ENCODE measurements at places on chromosomes 1 and 21. TPM values are rescaled to one million over a fixed set of nuclear protein-coding genes. Genes with fewer than 3 reads are reported as not detected.

KRTAP21-2 gene
- not detected for total RNA-seq

- peaks cover 26% of the 10 kb centered on the region for H3K27me3 ChIP-seq
- DNase-seq: no peak
- H3K4me3 ChIP-seq: no peak overlapping the region
- peaks cover 36% of the 10 kb centered on the region for H3K4me1 ChIP-seq
- H3K27ac ChIP-seq: no peak overlapping the region
- H3K36me3 ChIP-seq: peaks cover 2% of the 10 kb centered on the region
Observed at GRCh38 chr1:109111386-109112055, 2.4 kb upstream of the ELAPOR1 start.

- no peak for DNase-seq
- no peak overlapping the region for H3K4me3 ChIP-seq
- H3K36me3 ChIP-seq: no peaks in the 10 kb centered on the region
- H3K27ac ChIP-seq: no peak overlapping the region
Observed at GRCh38 chr1:28112388-28113241, 24.2 kb upstream of the EYA3 start.

DNA sequence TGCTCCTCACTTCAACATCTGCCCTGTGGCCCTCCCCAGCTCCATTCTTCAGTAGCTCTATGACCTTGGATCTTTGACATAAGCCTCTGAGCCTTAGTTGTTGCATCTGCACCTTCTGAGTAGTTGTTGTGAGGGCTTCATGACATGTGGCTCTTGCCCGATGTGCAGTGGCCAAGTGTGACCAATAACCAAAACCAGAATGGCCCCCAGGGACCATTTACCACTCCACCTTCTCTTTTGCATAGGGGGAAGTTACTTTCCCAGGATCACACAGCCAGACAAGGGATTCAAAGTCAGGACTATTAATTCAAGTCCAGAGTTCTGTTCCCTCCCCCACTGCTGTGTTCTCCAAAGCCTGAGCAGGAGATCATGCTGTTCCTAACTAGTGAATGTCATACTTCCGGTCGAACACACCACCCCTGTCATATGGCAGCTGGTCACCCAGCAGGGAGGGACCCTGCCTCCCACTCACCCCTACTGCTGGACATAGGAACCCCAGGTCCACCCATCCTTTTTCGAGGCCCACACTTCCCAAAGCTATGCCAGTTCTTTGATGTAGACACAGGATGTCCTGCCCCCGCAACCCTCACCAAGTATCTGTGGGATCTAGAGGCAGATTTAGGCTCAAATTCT, 4.0 kb downstream of the FGR start:
- peaks cover 53% of the 10 kb centered on the region for H3K4me1 ChIP-seq
- no peaks in the 10 kb centered on the region for H3K27me3 ChIP-seq
- no peaks in the 10 kb centered on the region for H3K36me3 ChIP-seq
- H3K4me3 ChIP-seq: no peak overlapping the region

CAMK1G gene
- not detected for total RNA-seq

OR10Z1 gene
- total RNA-seq: not detected

S100A4 gene
- 181 TPM for total RNA-seq

BMP8B gene
- total RNA-seq: 1.9 TPM

PTGFRN gene
- 19.1 TPM for total RNA-seq

COL16A1 gene
- not detected for total RNA-seq

DNA sequence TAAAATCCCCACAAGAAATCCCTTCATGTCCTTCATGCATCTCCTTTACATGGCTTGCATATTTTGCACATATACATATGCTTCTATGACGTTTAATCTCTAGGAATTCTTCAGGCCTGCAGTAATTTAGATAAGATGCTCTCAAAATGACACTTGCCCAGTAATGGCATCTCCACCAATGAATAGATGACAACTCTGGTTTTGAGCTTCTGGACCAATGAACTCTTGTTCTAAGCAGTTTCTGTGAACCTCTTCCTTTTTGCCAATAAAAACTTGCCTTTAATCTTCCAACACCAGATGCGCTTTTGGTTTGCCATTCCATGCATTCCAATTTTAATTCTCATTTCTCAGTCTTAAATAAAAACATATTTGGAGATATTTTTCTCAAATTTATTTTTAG, 189.8 kb upstream of the OLFM3 start:
- H3K4me3 ChIP-seq: no peak overlapping the region
- H3K36me3 ChIP-seq: no peaks in the 10 kb centered on the region
- H3K27me3 ChIP-seq: no peaks in the 10 kb centered on the region

GRCh38 chr1:121558514-121558913, 373.7 kb downstream of the SRGAP2C start:
- H3K36me3 ChIP-seq: peaks cover 4% of the 10 kb centered on the region
- H3K27me3 ChIP-seq: no peaks in the 10 kb centered on the region
- H3K27ac ChIP-seq: no peak overlapping the region
- no peak overlapping the region for H3K4me3 ChIP-seq

DNA sequence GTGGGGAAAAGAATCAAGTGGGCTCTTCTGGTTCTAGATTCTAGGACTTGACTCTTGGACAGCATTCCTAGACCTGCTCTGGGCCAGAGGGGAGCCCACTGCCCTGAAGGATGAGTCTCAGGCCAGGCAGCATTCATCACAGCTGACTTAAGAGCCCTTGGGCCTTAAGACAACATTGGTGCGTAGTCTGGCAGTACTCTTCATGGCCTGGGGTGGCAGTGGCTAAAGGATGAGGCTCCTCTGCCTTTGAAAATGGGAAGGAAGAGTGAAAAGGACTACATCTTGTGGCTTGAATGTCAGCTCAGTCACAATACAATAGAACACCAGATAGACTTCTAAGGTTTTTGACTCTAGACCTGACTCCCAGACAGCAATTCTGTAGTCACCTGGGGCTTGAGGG, 1415.1 kb upstream of the PRMT6 start:
- H3K4me1 ChIP-seq: no peaks in the 10 kb centered on the region
- H3K27ac ChIP-seq: no peak overlapping the region
- no peak for DNase-seq
- H3K4me3 ChIP-seq: no peak overlapping the region
- H3K36me3 ChIP-seq: no peaks in the 10 kb centered on the region
- H3K27me3 ChIP-seq: no peaks in the 10 kb centered on the region

RIMS3 gene
- 2.9 TPM for total RNA-seq

DNA sequence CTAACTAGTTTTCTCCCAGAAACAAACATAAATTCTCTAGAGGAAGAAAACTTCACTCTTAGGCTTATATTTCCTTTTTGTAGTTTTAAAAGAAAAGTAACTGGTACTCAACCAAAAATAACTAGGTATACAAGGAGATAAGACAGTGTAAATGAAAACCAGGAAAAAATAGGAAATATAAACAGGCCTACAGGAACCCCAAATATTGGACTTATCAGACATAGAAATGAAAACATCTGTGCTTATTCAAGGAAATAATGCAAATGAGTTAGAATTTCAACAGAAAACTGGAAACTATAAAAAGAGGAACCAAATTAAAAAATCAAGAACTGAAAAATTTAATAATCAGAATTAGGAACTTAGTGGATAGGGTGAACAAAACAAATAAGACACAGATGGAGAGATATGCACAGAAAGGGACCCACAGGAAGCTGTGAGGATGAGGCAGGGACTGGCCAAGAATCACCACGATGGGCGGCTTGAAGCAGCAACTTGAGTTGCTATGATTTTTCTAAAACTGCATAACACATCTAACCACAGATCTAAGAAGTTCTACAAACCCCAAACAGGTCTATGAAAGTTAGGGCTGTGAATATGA, 67.5 kb upstream of the ACTRT2 start:
- H3K36me3 ChIP-seq: no peaks in the 10 kb centered on the region
- DNase-seq: no peak
- H3K4me1 ChIP-seq: no peaks in the 10 kb centered on the region
- no peaks in the 10 kb centered on the region for H3K27me3 ChIP-seq

DNA sequence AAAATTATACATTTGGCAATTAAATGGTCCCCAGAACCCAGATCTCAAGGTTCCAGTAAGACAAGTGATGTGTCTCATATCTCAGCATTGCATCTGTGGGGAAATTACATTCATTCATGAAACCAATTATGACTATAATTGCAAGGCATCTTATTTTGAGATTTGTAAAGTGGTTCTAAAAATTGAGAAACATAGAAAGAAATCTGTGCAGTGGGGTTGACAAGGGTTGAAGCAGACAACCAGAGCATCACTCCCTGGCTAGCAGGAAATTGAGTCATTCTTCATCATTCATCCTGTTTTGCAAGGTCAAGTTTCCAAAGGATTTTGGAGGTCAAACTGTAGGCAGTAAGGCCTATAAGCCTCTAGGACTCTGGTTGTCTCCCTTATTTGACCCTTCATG, 25.1 kb upstream of the MROH9 start:
- no peaks in the 10 kb centered on the region for H3K4me1 ChIP-seq
- H3K27ac ChIP-seq: no peak overlapping the region
- no peaks in the 10 kb centered on the region for H3K27me3 ChIP-seq
- DNase-seq: no peak
- no peak overlapping the region for H3K4me3 ChIP-seq

GRCh38 chr1:202186327-202186726, 7.3 kb upstream of the LGR6 start:
- no peaks in the 10 kb centered on the region for H3K36me3 ChIP-seq
- no peak overlapping the region for H3K4me3 ChIP-seq
- no peaks in the 10 kb centered on the region for H3K27me3 ChIP-seq
- H3K4me1 ChIP-seq: peaks cover 12% of the 10 kb centered on the region
- DNase-seq: no peak

Data from activated T-helper 2 cell treated with anti-CD3 and anti-CD28 coated beads, Interferon-gamma antibody, Interleukin-2, Interleukin-4, amounts not matched to agents 10 μg/mL and 5 μg/mL and 100 μg/mL, durations not matched to agents 14 hours and 24 hours and 36 hours (primary cell).